Naive B cell (primary cell): ENCODE measurements at places on chromosomes 4 and X. TPM values are rescaled to one million over a fixed set of nuclear protein-coding genes. Genes with fewer than 3 reads are reported as not detected.

CHIC1 gene
- 1.9 TPM for polyA plus RNA-seq

ZNF674 gene
- 0.45 TPM for polyA plus RNA-seq

GYG2 gene
- not detected for polyA plus RNA-seq

RAI2 gene
- polyA plus RNA-seq, result not detected
